Activated CD8-positive, alpha-beta T cell treated with anti-CD3 and anti-CD28 coated beads, Interleukin-2, amount 10 ng/mL, durations not matched to agents 7 days and 5 days (primary cell): ENCODE measurements at places on chromosomes 3 and 15. TPM values are rescaled to one million over a fixed set of nuclear protein-coding genes. Genes with fewer than 3 reads are reported as not detected.

The SLC12A8 gene
- total RNA-seq = 0.50 TPM

The PLAAT1 gene
- total RNA-seq = not detected

The CIDEC gene
- not detected for total RNA-seq

The SLC28A2 gene
- total RNA-seq = not detected

The PRSS50 gene
- not detected for total RNA-seq

The SLC25A20 gene
- 29.9 TPM for total RNA-seq

The GOLGA6A gene
- total RNA-seq = not detected

The ZSCAN2 gene
- total RNA-seq = 6.7 TPM

The HES1 gene
- total RNA-seq = not detected

The SLC35G2 gene
- 0.16 TPM for total RNA-seq

The XCR1 gene
- not detected for total RNA-seq

The MYH15 gene
- total RNA-seq = 0.13 TPM

The IL5RA gene
- total RNA-seq = not detected

The MCTP2 gene
- 26.2 TPM for total RNA-seq

The FBXO40 gene
- total RNA-seq = not detected

The STRIT1 gene
- total RNA-seq = not detected

The ALDH1A3 gene
- total RNA-seq = not detected

The ZNF502 gene
- 4.0 TPM for total RNA-seq
